ENCODE measurements at places on chromosomes 6 and 20.

DNA sequence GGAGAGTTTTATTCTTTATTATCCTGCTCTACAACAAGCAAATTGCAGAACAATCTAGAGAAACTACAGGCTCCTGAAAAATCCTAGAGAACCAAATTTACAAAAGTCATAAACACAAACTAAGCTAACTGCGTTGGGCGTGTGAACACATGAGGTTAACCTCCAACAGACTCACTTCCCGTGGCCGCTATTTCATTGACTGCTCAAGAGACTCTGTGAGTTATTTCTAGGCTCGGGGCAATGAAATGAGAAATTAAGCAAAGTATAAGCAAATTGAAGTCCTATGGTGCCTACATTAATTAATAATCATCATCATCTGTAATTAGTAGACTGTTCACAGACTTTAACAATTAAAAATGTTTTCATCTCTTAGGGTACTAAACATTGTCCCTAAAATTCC, 100.0 kb downstream of the MBOAT1 start:
- DNase-seq, result no peak

DNA sequence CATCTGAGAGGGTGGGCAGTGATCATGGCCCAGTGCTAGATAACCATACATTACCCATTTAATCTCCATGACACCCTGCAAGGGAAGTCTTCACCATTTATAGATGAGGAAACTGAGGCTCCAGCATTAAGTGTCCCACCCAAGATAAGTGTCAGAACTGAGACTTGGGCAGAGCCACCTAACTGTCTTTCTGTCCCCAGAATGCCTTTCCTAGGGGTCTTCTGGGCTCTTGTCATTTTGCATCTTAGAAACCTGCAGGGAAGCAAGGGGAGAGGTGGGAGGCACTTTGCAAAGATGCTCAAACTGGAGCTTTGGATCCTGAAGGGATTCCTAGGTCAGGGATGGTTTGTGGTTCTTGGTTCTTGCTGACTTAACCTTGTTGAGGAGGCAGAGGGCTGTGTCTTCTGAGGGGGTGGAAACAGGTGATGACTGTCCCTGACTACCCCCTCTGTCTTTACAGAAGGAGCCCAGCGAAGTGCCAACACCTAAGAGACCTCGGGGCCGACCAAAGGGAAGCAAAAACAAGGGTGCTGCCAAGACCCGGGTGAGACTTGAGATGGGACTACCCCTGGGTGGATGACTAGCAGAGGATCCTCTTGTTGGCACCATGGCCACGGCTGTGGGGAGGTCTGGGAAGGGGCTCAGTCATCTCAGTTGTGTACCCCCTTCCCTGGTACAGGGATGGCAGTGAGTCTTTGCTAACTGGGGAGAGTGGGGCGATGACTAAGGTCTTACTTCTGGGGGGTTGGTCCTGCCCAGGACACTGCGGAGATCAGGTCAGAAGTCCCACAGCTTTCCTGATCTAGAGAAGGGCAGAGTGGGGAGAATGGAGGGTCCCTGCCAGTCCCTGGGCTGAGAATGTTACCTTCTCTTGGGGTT, 5.8 kb downstream of the HMGA1 start:
- DNase-seq, result no peak

DNA sequence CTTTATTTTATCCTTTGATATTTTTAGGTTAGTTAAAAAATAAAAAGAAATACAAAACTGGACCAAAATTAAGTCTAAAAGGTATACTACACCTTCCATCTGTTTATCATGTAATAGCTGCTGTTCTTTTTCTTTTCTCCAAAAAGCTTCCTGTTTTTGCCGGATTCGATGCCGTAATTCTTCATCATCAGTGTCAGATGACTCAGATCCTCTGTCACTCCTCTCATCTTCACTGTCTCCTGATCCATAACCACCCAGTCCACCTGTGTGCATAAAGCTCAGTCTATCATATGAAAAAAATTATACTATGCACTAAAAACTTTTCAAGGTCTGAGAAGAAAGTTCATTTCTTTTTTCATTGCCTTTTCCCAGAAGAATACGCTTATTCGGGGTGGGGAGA, 8.5 kb upstream of the COQ3 start:
- DNase-seq, result no peak

DNA sequence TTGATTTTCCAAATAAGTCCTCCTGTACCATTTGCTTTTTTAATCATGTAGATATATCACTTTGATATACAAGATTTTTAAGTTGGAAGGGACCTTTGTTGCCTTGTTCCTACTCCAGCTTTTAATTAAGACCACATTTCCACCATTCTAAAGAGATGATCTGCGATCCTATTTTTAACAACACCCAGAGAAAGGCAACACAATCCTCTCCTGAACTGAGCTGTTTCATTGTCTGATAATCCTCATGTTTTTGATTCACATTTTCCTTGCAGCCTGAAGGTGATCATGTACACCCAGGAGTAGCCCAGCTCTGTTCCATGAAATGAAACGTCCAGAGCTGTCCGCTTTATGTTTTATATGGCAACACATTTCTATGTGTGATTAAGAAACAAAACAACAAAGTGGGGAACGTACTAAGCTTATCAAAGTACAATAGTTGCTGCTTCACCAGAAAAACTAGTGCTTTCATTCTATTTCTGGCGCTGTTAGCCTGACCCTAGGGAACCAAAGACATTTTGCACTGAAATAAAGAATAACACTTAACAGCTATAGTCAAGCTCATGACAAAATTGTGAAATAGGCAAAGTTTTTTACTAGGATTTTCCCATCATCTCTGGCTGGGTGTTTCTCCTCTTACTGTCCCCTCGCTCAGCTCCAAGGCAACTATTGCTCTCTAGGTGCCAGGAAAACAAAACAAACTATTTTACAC, 22.6 kb upstream of the TRAF3IP2 start:
- no peak for DNase-seq

- DNase-seq, result no peak
These were observed 972 bp upstream of the PHF3 start for GRCh38 chr6:63634630-63635029.

DNA sequence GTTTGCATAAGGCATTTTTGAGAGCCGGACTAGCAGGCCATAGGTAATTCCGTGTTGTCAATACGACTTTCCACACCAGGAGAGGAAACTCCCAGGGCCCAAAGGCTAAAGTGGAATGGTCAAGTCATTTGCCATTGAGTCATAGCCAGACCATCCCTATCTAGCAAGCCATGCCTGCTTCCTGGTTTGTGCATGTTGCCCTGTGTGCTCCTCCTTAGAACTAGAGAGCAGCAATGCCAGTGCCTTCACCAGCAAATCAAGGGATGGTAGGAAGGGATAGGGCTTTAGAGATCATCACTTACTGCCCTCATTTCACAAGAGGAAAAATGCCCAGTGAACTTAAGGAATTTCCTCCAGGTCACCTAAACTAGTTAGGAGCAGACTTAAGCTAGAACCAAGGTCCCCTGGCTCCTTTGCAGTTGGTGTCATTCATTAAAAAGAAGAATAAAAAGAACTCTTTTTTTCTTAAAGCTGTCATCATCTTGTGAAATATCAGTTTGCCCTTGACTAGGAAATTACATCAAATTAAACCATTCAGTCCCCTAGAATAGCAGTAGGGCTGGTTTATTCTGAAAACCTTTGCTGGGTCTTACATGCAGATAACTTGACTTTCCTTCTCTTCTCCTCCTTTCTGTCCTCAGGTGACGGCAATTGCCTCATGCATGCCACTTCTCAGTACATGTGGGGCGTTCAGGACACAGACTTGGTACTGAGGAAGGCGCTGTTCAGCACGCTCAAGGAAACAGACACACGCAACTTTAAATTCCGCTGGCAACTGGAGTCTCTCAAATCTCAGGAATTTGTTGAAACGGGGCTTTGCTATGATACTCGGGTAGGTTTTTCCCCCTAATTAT, 7.4 kb downstream of the TNFAIP3 start:
- no peak for DNase-seq
